ENCODE measurements at places on chromosomes 13 and 19.

GRCh38 chr19:38900202-38900629 lies 447 bp downstream of the NFKBIB start:
- no peak for DNase-seq

- DNase-seq = no peak
Measured at GRCh38 chr13:112064222-112064621, 2.7 kb upstream of the SOX1 start.

GRCh38 chr19:16779539-16780163 lies 49.5 kb upstream of the SIN3B start:
- no peak for DNase-seq

DNA sequence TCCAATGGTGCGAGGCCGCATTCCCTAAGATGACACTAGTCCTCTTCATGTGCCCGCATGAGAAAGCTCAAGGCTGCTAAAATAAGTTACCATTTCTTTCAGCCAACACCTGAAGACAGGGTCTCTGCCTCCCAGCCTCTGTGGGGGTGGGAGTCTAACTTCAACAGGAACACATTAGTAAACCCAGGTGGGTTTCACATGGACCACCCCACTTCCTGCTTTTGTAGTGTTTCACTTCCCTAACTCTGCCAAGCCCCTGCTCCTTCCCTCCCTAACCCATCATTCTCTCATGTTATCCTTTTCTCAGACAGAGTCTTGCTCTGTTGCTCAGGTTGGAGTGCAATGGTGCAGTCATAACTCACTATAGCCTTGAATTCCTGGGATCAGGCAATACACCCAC lies 783.6 kb downstream of the UQCRFS1 start:
- no peak for DNase-seq

- no peak for DNase-seq
Measured at GRCh38 chr13:38417727-38418126, 68.1 kb downstream of the UFM1 start.

DNA sequence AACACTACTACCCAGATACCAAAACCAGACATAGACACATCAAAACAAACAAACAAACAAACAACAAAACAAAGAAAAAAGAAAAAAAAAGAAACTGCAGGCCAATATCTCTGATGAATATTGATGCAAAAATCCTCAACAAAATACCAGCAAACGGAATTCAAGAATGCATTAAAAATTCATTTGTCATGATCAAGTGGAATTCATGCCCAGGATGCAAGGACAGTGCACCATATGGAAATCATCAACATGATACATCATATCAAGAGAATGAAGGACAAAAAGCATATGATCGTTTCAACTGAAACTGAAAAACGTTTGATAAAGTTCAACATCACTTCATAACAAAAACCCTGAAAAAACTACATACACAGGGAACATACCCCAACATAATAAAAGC lies 48.9 kb upstream of the CEACAM21 start:
- no peak for DNase-seq

GRCh38 chr13:35479706-35480105 lies 3.2 kb upstream of the MAB21L1 start:
- no peak for DNase-seq

GRCh38 chr13:49791315-49791710 lies 1.2 kb downstream of the KPNA3 start:
- no peak for DNase-seq

DNA sequence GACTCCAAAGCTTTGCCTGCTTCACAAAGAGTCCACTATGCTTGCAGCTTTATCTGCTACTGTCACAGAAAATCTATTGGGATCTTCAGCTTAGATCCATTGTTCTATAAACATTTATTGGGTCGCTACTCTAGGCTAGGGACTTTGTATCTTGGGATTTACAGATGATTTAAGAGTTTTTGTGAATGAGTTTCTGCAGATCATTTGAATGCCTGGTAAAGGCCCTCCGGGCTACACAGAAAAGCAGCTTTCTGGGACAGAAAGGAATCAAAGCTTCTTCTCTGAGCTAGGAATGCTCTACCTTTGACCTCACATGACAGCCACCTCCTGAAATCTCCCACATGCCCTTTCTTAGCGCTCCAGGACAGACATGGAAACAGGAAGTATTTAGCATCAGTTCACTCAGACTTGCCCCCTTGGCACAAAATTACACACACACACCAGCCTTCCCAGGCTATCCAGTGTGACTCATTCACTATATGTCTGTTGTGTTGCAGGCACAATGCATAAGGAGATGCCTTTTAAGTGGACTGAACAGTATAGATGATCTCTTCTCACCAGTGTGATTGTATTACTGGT lies 492.4 kb downstream of the DACH1 start:
- DNase-seq = no peak

GRCh38 chr19:15381864-15382263 lies 2.3 kb upstream of the AKAP8 start:
- DNase-seq = no peak

- DNase-seq = no peak
Measured at GRCh38 chr19:2768365-2769132, 14.5 kb downstream of the SGTA start.

GRCh38 chr19:34241513-34242337 lies 12.6 kb upstream of the GARRE1 start:
- DNase-seq = no peak

DNA sequence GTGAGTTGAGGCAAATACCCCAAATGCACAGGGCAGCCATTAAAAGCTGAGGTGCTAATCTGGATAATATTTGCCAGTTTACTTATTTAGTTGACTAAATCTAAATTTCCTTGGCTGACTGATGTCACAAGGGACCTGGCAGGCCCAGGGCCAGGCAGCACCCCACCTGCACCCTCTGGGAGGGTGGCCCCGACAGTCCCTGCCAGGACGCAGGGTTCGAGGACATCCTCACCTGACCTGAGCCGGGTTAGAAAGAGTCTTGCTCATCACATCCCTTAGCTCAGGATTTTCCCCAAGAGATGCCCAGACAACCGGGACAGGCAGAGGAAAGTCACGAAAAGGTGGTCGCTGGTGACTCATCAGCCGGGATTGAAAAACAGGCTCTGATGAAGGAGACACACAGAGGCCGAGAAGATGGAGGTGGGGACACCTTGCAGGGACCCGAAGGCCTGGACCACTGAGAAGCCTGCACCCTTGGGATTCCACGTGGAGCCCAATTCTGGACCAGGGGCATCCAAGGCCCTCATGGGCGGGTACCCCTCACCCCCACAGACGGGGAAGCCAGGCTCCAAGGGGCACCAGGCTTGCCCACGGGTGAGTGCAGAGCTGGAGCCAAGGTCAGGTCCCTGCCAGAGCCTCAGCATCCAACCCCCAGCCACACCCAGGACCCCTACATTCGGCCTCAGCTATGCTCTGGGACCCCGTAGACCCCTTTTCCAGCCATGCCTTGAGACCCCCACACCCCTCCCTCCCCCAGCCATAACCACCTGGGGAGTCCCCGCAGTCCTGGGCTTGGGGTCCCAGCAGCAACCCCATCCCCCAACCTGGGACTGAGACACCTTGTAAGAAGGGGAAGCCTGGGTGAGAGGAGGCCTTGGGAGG lies 103.2 kb downstream of the SOX1 start:
- no peak for DNase-seq

DNA sequence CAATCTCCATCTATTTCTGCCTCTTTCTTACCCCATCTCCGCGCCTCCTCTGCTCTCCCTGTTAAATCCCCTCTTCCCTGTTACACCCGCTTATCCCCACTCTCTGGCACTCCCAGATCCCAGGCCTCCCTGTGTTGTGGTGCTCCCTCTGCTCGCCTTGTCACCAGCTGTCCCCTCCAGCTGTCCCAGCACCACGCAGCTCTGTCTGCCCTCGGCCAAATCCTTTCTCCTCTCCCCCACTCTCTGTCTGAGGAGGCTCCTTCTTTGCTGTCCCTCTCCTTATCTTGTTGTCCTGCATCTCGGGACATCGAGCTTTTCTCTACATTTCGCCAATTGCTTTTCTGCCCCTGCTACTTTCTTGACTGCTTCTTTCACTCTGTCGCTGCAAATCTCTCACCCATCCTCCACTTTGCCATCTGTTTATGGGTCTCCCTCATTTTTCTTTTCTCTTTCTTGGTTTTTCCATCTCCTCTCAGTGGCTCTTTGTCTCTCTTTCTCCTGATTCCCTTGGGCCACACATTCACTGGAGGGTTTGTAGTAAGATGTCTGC lies 941 bp downstream of the ZNF160 start:
- no peak for DNase-seq

DNA sequence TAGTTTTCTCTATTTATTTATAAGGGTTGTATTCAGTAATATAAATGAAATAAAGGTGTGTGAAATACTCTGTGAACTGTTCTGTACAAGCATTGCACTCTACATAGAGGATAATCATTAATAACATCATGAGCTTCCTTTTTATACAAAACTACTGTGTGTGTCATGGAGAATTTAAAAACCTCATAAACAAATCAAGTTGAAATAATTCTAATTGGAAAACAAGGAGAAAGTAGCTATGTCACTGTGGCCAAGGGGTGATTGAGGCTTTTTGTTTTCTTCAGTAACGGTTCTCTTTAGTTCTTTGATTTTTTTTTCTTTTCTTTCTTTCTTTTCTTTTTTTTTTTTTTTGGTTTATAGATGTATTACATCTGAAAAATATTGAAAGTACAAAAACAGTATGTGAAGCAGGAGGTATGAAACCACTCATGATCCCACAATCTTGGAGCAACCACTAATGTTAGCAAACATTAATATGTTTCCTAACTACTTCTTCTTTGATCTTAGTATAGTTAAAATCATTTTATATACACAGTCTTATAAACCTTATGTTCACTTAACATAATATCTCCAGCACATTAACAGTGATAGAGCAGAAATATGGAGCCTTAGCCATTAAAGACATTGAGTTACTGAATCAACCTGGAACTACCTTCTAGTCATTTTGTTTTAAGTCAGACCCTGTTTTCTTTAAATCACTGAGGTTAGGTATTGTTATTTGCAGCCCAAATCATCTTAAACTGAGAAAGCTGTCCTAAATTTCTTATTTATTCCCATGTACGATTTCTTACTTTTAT lies 45.4 kb downstream of the WDFY2 start:
- no peak for DNase-seq

DNA sequence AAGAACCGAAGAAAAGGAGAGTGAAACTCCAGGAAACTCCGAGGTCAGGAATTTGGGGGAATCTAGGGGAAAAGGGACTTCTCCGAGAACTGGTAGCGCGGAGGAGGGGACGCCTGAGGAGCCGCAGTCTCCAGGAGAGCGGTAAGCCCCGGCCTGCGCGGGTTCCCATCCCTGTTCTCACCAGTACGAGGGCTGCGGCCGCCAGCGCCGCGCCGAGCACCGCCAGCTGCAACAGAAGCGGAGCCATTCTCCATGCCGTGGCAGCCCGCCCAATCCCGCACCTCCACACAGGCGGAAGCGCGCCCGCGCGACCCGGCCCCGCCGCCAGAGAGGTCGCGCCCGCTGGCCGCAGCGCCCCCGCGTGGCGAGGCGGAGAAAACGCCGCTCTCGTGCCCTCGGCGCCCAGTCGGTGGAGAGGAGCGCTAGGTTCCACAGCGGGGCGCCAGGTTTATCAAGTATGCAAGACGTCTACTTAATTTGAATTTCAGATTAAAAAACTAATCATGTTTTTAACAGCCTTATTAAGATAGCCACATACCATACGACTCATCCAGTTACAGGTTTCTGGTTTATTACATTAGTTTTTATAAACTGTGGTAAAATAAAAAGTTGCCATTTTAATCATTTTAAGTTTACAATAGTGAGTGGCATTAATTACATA lies at the start of gene ALG5:
Gene ALG5, minus strand, starts transcription at position 287 of the 661 bp plus-strand sequence. Its CDS starts 40 bp downstream, at position 247.
- peak; percentile 91 for DNase-seq

- DNase-seq = no peak
Measured at GRCh38 chr13:98542568-98543377, 34.1 kb downstream of the STK24 start.

- DNase-seq = no peak
Measured at GRCh38 chr13:74221752-74222151, 87.5 kb upstream of the KLF12 start.

GRCh38 chr13:23959231-23959862 lies 62.0 kb upstream of the C1QTNF9B start:
- no peak for DNase-seq

DNA sequence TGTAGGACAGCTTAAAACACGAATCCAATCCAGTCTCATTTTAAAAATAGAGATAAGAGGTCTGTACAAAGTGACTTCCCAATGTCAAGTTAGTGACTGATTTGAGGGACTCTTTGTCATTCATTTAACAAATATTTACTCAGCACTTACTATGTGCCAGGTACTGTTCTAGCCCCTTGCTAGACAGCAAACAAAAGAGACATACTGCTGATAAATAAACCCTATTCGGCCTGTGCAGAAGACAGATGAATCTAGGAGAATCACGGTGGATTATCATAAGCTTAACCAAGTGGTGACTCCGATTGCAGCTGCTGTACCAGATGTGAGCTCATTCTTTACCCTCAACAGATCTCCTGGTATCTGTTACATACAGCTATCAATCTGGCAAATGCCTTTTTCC lies 6.4 kb upstream of the ELF1 start:
- DNase-seq = no peak

Measured in left ventricle myocardium inferior (tissue), 1 donor.